ENCODE measurements at places on chromosomes 7 and 10.

GRCh38 chr10:123274306-123275135 lies 120.3 kb downstream of the BUB3 start:
- DNase-seq, result no peak

DNA sequence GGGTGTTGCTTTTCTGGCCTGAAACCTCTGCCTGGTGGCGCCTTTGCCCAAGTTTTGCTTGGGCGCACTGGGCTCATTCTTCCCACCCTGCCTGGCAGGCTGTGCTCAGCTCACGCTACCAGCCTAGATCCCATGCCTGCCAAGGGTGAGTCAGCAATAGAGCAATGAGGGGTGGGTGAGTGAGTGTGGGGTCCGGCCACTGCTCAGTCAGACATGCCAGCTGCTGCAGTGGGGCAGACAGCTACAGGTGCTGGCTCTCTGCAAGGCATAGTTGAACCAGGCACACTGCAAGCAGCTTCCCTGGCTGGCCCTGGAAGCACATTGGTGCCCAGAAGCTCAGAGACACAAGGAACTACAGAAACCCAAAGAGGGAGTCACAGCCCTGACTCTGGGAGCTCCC lies 680.9 kb upstream of the LRRTM3 start:
- DNase-seq, result no peak

DNA sequence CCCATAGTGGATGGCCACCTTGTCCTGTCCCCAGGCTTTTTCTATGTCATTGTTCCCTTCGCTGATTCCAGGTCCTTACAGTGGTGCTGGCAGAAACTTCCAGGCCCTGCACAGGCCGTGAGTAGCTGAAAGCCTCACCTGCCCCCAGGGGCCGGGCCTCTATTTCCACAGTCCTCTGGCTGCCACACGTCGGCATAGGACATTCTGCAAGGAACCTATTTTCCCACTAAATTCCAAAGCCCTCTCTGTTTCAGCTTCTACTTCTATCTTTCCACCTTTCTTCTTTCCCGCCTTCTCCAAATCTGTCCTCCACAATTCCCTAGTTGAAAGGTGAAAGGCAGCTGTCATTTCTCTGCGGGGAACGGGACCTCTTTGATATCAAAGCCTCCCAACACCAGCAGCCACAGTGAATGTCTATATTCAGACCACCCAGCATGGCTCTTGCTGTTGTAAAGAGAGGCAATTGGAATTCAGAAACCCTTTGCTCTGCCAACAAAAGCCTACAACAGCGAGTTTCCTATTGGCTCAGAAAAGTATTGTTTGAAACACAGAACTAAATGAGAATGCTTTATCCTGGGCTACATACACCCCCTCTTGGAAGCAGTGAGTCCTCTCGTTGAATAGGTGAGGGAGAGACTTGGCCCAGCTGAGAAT lies 607.7 kb downstream of the GALNT17 start:
- DNase-seq, result no peak

DNA sequence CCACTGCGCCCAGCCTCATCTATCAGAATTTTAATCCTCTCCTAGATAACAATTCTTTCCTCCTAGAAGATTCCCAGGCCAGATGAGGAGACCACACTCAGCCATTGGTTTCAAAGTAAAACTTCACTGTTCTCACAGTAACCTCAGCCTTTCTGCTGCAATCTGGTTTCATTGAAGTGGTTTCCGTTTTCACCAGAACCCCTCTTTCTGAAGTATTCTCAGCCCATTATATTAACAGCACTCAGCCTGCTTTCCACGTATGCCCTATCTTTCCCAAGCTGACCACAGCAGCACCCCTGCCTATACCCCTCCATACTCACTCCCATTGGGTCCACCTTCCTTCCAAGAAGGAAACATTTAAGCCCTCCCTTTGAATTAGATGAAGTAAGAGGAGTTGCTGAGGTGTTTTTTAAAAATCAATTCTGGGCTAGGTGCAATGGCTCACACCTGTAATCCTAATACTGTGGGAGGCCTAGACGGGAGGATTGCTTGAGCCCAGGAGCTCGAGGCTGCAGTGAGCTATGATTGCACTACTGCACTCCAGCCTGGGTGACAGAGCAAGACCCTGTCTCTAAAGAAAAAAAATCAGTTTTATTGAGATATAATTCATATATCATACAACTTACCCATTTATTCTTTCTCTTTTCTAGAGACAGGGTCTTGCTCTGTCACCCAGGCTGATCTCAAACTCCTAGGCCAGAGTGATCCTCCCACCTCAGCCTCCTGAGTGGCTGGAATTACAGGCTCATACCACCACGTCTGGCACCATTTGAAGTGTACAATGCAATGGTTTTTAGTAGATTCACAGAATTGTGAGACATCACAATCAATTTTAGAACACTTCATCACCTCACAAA lies 11.3 kb downstream of the PLAU start:
- DNase-seq, result no peak

DNA sequence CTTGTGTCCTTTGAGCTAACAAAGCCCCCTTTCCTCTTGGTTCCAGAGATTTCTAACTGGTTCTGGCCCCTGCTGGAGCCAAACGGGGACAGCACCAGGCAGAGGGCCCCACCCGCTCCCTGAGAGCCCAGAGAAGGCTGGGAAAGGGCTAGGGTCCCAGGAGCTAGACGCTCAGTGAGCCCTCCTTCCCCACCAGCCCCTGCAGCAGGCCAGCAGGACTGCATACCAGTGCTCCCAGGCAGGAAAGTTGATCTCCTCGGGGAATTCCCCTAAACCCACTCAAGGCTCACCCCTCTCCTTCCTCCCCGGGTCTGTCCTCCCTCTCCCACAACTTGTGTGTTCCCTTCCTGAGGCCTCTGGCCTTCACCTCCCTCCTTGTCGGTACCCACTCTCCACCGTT lies 47.7 kb downstream of the PAX2 start:
- DNase-seq, result no peak

DNA sequence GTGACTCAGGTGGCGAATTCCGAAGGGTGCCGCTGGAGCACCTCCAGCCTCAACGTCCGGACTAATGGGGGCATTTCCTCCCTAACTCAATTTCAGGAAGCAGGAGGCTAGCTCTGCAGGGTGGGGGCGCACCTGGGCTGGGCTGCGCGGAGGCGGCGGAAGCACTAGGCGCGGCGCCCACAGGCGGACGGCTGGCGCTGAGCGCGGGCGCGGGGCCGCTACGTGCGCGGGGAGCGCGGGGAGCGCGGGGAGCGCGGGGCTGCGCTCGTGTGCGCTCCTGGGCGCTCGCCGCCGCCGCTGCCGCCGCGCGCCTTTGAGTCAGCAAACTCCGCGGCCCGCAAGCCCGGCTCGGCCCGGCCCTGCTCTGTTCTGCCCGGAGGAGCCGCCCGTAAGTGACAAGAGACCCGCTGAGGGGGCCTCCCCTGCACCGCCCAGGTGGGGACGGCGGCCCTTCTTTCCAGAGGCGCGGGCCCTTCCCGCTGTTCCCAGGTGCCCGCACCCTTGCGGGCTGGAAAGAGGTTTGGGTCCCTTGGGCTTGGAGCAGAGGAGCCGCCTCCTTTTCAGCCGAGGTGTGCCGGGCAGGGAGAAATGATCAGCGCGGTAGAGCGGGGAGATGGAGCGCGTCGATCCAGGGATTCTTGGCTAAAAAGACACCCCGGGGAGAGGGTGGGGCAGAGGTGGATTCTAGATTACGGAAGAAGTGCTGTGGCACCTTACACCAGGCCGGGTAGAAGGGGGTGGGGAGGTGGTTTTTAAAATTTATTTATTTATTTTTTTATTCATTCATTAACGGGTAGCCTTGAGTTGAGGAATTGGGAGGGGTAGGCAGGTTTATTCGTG lies at the start of gene SNX10:
SNX10 (plus strand) TSS at position 164 of the 840 bp plus-strand sequence. CDS start 54,581 bp downstream, outside the sequence.
- DNase-seq, result no peak
